ENCODE measurements at places on chromosomes 5 and 9. TPM values are rescaled to one million over a fixed set of nuclear protein-coding genes. Genes with fewer than 3 reads are reported as not detected.

OLFML2A gene
- 25.2 TPM for total RNA-seq

NPR2 gene
- total RNA-seq, result 10.2 TPM

GRCh38 chr5:57493034-57493433 is 10.4 kb upstream of the ACTBL2 start:
- no peak for DNase-seq

- no peak for DNase-seq
Measured at GRCh38 chr5:109688630-109688969, 1.1 kb upstream of the MAN2A1 start.

DNA sequence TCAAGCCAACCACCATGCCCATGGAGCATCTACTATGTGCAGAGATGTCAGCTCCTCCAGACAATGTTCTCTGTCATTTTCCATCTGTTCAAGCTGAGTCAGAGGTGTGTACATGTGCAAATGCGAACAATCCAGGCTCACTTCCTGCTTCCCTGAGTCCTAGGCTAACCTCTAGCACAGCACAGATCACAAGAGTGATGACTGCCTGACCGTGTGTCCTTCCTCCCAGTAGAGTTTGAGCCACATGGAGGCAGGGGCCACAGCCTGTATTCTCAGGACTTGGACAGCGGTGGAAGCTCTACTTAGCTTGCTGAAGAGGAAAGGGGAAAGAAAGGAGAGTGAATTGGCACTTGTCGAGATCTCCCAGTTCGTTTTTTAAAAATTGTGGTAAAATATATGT is 87.2 kb downstream of the KCNIP1 start:
- no peak for DNase-seq

PTTG1 gene
- 17.7 TPM for total RNA-seq

GRCh38 chr5:77935506-77936364 is 159.6 kb upstream of the TBCA start:
- no peak for DNase-seq

- no peak for DNase-seq
Measured at GRCh38 chr9:83403527-83404238, 134.5 kb downstream of the FRMD3 start.

- no peak for DNase-seq
Measured at GRCh38 chr5:35161652-35162273, 68.5 kb downstream of the PRLR start.

DNA sequence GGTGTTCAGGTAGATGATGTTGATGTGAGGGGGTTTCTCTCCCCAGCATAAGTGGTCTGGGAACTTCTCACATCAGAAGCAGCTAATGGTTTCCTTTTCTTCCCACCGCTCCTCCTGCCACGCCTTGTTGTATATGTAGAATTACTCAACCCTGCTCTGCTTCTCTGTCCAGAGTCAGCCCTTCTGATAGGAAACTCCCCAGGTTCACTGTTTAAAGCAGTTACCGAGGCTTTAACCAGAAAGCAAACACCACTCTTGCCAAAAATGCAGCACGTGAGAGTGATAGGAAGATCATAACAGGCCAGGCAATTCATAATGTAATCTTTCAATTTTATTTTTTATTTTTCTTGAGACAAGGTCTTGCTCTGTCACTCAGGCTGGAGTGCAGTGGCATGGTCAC is 10.5 kb upstream of the TMEM252 start:
- DNase-seq, result no peak

DNA sequence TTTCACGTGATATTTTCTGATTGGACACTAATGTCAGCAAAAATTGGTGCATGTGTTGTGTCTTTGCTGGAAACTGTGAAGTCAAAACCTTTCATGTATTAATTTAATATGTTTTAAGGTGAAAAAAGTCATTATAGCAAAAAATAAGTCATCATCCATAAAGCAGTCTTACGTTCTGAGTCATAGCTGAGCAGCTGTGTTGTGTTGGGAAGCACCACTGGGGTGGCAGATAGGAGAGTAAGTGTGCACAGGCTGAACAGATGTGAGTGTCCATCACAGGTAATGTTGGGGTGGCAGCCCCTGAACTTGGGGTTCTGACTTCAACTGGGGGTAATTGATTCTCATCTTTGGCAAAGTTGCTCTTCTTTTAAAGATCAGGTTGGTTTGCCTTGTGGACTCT is 156.8 kb downstream of the NXNL2 start:
- DNase-seq, result no peak

LHX6 gene
- 4.8 TPM for total RNA-seq

DNA sequence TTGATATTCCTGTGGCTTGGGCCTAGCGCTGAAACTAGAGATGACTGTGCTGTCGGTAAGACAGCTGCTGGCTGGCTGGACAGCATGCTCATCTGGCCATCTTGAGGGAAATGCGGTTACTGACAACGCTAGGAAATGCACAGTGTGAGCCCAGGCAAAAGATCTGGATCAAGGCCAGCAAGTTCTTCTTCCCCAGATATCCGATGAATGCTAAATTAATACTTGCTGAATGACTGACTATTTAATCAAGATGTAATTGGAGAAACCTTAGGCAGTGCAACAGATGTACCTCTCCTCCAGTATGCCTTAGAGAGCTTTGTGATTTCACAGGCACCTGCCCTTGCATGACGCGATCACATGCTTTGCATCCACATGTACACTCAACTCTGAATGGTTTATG is 659.1 kb downstream of the EFNA5 start:
- DNase-seq, result no peak

GRAMD2B gene
- 38.1 TPM for total RNA-seq
